ENCODE measurements at places on chromosomes 7 and 10. TPM values are rescaled to one million over a fixed set of nuclear protein-coding genes. Genes with fewer than 3 reads are reported as not detected.
A peak's percentile ranks its signal among the peaks of the same experiment; 100 is the strongest.

- peaks cover 8% of the 10 kb centered on the region for H3K4me1 ChIP-seq
- peak; percentile 52 for DNase-seq
- no peak overlapping the region for H3K4me3 ChIP-seq
Observed at GRCh38 chr7:44062180-44062902, 3.0 kb downstream of the PGAM2 start.

DNA sequence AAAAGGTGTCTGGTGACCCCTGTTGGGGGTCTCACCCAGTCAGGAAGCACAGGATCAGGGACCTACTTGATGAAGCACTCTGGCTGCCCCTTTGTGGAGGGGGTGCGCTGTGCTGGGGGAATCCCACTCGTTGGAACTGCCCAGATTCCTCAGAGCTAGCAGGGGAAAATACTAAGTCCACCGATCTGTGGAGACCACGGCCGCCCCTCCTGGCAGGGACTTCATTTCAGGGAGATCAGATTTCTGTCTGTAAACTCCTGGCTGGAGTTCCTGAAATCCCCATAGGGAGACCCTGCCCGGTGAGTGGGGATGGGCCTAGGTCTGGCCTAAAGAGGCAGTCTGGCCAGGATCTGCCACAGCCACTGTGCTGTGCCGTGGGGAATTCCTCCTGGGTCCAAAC, 79.3 kb upstream of the ADCY1 start:
- H3K27me3 ChIP-seq, result no peaks in the 10 kb centered on the region
- no peaks in the 10 kb centered on the region for H3K4me1 ChIP-seq

DNA sequence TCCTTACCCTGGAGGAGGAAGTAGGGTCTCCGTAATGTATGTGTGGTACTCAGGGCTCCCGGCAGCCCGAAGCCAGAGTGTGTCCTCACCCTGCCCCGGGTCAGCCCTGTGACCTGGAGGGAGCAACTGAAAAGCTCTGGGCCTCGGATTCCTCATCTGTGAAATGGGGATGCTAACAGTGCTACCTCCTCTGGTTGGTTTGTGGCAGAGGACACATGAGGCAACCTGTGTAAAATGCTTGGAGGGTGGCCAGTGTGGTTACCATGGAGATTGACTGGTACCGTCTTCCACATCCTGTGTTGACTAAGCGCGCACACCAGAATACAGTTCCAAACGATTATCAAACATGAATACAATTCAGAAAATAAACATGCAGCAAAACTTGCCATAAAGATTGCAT, 163.8 kb upstream of the KLF6 start:
- H3K27ac ChIP-seq, result no peak overlapping the region
- no peaks in the 10 kb centered on the region for H3K27me3 ChIP-seq
- no peaks in the 10 kb centered on the region for H3K36me3 ChIP-seq
- H3K4me3 ChIP-seq, result no peak overlapping the region
- H3K4me1 ChIP-seq, result peaks cover 5% of the 10 kb centered on the region

PNLIPRP2 gene
- total RNA-seq, result not detected
